ENCODE measurements at places on chromosomes 7 and 10.

DNA sequence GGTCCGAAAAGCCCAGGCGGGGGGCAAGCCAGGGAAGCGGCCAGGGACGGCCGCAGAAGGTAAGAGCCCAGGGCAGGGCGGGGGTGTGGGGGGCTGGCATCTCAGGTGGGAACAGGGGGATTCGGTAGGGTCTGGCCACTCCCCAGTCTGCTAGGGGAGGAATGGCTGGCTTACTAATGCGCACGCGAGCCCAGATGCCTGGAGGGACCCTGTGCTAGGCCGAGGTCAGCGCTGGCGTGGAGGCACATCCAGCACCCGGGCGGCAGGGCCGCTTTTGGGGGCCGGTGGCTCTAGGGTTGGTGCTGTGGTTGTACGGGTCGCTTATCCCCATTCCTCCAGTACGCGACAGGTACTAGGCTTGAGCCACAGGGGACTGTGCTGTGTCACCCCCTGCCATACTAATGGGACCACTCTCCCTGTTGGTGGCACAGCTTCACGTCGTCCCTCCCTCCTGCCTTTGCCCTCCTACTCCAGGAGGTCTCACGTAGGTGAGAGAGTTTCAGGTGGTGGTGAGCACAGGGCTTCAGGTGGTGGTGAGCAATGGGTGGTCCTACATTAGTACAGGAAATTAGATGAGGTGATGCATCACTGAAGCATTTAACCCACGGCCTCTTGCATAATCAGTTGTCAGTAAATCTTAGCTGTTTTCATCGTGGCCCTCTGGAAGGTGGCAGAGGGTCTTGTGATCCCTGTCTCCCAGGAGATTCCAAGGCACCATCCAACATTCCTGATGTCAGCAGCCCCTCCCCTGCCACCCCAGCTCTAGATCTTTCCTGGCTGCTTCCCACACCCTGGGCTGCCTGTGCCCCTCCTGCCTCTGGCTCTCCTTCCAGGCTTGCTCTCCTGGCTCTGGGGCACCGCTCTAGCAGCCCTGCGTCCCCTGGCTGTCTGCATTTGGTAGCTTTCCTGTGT, 971 bp downstream of the AEBP1 start:
- DNase-seq = no peak

GRCh38 chr10:98257198-98257597, 10.8 kb downstream of the LOXL4 start:
- no peak for DNase-seq

DNA sequence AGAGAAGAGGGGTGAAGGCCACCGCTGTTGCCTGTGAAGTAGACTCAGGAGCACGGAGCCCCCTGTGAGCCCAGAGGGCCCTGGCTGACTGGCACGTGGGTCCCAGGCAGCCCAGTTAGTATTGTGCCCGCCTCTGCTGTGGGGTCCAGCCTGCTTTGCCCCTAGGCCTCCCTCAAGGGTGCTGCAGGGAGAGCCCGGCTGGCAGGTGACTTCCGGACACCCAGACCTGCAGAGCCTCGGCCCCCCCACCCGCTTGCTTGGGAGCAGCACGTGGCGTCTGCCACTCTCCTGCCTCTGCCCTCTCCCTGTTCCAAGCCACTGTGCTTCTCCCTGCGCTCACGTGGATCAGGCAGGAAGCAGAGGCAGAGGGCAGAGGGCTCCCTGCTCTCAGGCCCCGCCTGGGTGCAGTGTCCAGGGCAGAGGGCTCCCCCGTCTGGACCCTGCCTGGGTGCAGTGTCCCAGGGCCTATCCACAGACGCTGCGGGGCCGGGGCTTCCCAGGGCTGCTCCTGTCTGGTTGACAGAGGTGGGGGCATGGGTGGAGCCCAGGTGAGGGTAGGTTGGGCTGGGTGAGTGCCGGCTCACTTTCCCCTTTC, 88.4 kb downstream of the DNAJB6 start:
- no peak for DNase-seq

GRCh38 chr7:128831178-128831993, 1.2 kb downstream of the FLNC start:
- DNase-seq = no peak
